Activated T-helper 17 cell treated with anti-CD3 and anti-CD28 coated beads, Interleukin-2, amount 50 U/mL, for 72 hours (primary cell): ENCODE measurements at places on chromosomes 3 and 15.
A peak's percentile ranks its signal among the peaks of the same experiment; 100 is the strongest.

DNA sequence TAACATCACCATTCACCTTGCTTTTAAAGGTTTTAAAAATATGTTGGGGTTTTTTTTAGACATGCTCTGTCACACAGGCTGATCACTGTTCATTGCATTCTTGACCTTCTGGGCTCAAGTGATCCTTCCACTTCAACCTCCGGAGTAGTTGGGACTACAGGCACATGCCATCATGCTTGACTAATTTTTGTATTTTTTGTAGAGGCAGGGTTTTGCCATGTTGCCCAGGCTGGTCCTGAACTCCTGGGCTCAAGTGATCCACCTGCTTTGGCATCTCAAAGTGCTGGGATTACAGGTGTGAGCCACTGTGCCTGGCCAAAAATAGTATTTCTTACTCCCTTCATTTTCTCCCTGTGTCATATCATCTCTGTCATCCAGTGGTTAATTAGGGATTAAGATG, 101.4 kb downstream of the PIK3R4 start:
- no peak for ATAC-seq
- H3K27me3 ChIP-seq, result peaks cover 15% of the 10 kb centered on the region
- no peak overlapping the region for H3K4me3 ChIP-seq
- H3K4me1 ChIP-seq, result no peaks in the 10 kb centered on the region
- no peak overlapping the region for H3K27ac ChIP-seq

DNA sequence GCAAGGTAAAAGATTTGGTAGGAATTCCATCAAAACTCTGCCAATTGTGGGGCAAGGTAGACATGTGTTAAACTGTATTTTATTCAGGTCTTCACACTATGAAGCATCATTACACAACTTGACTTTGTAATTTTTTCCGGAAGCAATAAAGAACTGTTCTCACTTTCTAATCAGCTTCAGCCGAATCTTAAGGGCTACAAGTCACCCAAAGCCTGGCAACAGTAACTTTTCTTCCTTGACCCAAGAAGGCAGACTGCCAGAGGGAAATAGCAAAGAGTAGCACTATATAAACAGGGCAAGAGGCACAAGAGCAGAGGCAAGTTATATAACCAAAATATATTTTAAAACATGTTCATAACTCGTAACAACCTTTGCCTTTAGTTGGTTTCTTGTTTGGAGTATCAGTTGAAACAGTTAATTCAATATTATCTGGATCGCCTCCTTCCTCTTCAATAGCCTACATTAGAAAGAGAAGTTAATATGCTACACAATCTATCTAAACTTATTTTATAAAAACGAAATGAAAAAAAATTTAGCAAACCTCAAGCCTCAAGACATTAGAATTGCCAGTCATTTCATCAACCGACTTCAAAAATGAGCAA, 1.4 kb downstream of the SLTM start:
- H3K27ac ChIP-seq, result peak overlapping the region; percentile 97
- no peaks in the 10 kb centered on the region for H3K27me3 ChIP-seq
- peaks cover 5% of the 10 kb centered on the region for H3K4me1 ChIP-seq
- peaks cover 55% of the 10 kb centered on the region for H3K36me3 ChIP-seq

GRCh38 chr3:103585809-103586208, 1151.0 kb downstream of the ZPLD1 start:
- no peaks in the 10 kb centered on the region for H3K27me3 ChIP-seq
- no peaks in the 10 kb centered on the region for H3K4me1 ChIP-seq
- no peaks in the 10 kb centered on the region for H3K36me3 ChIP-seq
- ATAC-seq, result no peak

GRCh38 chr3:9826815-9827573, 16.8 kb downstream of the RPUSD3 start:
- H3K4me1 ChIP-seq, result no peaks in the 10 kb centered on the region
- no peak overlapping the region for H3K27ac ChIP-seq
- H3K4me3 ChIP-seq, result no peak overlapping the region
- ATAC-seq, result peak; percentile 61
- H3K27me3 ChIP-seq, result no peaks in the 10 kb centered on the region

DNA sequence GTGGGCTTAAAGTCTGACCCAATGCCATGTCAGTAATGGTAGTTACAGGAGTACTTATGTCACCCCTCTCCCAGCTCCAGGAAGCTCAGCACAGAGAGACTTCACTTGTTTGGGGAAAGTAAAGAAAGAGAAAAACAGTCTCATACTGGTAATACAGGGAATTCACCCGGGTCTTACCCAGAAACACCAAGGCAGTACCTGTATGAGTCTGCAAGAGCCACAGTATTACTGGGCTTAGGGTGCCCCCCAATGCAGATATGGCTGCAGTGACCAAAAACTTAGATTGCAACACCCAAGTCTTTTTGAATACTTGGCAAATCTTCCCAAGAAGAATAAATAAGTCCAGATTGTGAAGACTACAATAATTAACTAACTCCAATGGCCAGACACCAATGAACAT, 622.1 kb downstream of the IGSF11 start:
- H3K36me3 ChIP-seq, result no peaks in the 10 kb centered on the region
- H3K4me1 ChIP-seq, result no peaks in the 10 kb centered on the region
- no peak for ATAC-seq
- H3K27me3 ChIP-seq, result no peaks in the 10 kb centered on the region
- no peak overlapping the region for H3K27ac ChIP-seq
- H3K4me3 ChIP-seq, result no peak overlapping the region

DNA sequence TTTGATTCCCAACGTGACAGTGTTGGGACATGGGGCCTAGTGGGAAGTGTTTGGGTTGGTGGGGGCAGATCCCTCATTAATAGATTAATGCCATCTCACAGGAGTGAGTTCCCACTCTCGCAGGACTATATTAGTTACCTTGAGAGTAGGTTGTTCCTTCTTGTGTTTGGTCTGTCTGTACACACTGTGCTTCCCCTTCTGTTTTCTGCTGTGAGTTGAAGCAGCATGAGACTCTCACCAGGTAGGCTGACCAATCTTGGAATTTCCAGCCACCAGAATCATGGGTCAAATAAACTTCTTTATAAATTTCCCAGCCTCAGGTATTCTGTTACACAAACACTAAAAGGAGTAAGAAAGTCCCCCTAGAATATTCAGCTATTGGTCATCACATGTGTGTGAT, 145.4 kb downstream of the ERC2 start:
- no peak overlapping the region for H3K27ac ChIP-seq
- H3K4me1 ChIP-seq, result no peaks in the 10 kb centered on the region
- no peaks in the 10 kb centered on the region for H3K36me3 ChIP-seq
- peaks cover 7% of the 10 kb centered on the region for H3K27me3 ChIP-seq
